ENCODE measurements at places on chromosomes 3 and 15.

GRCh38 chr3:5489536-5489935 is 302.0 kb downstream of the EDEM1 start:
- no peak for DNase-seq

GRCh38 chr3:124282751-124283651 is 291.1 kb upstream of the ROPN1 start:
- DNase-seq = no peak

DNA sequence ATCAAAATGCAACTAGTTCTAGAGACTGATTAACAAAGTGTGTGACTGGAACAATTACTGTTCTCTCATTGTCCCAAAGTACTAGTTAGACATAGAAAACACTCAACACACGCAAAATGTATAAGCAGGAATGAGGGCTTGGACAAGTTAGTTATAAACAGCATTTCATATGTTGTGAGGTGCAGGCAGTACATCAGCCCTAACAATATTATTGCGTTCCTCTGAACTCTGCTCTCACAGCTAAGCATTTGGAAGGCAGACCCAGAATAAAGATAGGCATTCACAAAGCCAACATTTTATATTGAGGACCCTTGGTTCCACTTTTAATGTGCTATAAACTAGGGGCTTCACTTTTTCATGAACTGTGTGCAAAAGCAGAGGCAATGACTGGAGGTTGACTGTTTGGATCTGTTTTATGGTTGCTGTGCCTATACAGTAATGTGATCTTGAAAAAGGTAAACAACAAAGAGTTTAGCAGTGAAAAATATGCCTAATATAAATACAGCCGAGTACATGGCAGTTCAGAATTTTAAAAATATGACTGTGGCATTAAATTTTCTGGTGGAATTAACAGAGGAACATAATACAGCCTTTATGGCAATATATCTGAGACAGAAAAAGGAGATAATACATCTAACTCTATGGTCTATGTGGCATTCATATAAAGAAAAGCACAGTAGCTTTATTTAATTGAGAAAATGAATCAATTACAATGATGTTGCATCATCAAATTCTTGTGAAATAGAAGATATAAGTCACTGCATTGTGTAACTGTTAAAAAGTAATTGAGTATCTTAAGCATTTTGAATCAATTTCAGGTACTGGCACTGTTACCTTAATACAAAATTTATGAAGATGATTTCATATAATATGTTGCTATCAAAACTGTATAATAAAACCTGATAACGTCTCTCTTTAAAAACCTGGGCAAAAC is 80.0 kb upstream of the SKOR1 start:
- no peak for DNase-seq

GRCh38 chr3:40019376-40019775 is 210.0 kb downstream of the MYRIP start:
- DNase-seq = no peak

DNA sequence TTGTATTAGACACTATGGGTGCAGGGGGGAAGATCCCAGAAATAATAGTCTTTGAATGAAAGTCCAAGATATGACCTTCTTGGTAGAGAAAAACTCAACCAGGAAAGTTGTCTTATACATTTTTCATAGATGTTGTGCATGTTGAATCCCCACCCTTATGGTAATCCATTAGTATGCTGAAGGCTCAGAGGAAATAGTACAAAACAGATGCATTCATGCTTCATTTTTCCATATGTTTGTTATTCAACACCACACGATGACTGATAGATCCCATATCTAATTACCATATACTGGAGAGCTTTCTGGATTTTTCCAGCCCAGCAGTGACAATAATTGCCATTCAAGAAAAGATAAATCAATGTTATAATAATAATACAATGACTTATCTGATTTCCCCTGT is 487.4 kb downstream of the FGF12 start:
- DNase-seq = no peak

GRCh38 chr3:184460276-184460675 is 80.4 kb downstream of the CHRD start:
- no peak for DNase-seq

DNA sequence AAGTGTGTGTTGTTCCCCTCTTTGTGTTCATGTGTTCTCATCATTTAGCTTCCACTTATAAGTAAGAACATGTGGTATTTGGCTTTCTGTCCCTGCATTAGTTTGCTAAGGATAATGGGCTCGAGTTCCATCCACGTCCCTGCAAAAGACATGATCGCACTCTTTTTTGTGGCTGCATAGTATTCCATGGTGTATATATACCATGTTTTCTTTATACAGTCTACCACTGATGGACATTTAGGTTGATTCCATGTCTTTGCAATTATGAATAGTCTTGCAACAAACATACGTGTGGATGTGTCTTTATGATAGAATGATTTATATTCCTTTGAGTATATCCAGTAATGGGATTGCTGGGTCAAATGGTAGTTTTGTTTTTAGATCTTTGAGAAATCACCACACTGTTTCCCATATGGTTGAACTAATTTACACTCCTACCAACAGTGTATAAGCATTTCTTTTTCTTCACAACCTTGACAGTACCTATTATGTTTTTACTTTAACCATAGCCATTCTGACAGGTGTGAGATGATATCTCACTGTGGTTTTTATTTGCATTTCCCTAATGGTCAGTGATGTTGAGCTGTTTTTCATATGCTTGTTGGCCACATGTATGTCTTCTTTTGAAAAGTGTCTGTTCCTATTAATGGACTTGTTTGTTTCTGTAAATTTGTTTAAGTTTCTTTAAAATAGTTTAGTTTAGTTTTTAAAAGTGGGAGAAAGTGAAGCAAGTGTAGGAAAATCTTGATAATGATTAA is 21.9 kb upstream of the SLC30A4 start:
- DNase-seq = no peak

DNA sequence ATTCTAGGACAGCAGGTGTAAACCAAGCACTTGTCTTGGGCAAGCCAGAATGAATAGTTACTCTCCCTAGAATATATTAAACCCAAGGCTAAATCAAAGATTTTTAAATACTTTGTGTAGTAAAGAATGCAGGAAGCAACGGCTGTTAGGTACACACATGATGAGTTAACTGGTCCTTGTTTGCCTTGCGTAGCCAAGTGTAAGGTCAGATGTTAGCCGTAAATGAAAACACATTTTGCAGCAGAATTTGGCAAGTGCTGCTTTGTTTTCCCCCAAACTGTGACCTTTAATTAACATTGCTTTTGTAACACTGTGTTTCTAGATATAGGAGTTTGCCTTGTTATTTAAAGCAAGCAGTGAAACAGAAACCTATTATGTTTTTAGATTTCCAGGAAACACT is 368.7 kb downstream of the IL5RA start:
- no peak for DNase-seq

- DNase-seq = no peak
These were observed 187.5 kb downstream of the KLHL25 start for GRCh38 chr15:85607141-85607806.

DNA sequence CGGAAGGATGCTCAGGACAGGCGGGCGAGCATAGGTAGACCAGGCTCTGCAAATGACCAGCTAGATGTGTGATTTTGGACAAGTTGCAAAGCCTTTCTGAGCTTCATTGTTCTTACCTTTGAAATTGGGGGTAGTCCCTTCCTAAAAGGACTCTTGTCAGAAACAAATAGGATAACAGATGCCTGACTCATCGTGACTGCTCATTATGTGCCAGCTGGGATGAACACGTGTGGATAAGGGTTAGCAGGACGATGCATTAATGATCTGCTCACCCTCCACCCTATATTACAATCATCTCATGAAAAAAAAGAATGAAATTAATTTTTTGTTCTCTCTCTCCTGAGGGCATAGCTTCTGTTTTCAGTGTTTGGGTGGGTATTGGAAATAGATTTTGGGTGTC is 223.4 kb downstream of the NR2F2 start:
- DNase-seq = no peak

DNA sequence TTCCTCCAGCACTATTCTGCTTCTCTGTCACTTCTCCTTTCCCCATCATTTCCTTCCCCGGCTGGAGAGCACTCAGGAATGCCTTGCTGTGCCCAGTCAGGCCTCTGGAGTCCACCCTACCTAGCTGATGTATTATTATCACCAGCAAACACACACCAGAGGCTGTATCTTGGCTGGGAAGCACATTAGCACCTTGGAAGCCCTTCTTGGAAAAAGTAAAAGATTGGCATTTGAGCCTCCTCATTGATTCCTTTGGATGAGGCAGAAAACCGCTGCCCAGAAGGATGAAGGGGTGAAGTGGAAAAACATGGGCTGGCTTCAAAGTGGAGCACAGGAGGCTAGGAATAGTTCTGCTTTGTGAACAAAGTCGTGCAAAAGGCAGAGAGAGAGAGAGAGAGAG is 244.3 kb downstream of the RPLP1 start:
- DNase-seq = no peak
